ENCODE measurements at places on chromosomes 12 and 14.

- DNase-seq, result no peak
These were observed 129.2 kb downstream of the PAWR start for GRCh38 chr12:79561401-79562132.

DNA sequence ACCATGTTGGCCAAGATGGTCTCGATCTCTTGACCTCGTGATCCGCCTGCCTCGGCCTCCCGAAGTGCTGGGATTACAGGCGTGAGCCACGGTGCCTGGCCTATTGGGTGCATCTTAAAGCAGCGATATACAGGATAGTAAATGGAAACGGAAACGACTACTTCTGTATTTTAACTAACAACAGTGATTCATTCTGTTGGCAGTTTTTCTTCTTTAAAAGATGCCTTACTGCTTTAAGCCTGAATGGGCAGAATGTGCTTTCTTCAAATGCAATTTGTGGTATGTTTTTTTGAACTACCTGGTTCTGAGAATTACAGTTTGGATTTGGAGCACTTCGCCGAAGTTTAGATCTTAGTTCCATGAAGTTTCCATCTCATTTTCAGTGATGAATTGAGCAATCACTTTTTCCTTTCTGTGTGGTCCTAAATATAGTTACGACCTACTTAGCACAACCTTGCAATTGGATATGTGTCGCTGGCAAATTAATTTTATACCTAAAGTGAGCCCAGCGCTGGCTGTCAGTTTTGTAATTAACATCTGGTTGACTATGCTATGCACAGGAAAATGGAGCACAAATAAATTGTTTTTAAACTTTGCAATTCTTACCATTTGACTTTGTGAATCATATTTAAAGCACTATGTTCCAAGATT is 53.6 kb upstream of the EIF5 start:
- no peak for DNase-seq

- no peak for DNase-seq
These were observed 149.6 kb downstream of the PLXNC1 start for GRCh38 chr12:94297876-94298505.

DNA sequence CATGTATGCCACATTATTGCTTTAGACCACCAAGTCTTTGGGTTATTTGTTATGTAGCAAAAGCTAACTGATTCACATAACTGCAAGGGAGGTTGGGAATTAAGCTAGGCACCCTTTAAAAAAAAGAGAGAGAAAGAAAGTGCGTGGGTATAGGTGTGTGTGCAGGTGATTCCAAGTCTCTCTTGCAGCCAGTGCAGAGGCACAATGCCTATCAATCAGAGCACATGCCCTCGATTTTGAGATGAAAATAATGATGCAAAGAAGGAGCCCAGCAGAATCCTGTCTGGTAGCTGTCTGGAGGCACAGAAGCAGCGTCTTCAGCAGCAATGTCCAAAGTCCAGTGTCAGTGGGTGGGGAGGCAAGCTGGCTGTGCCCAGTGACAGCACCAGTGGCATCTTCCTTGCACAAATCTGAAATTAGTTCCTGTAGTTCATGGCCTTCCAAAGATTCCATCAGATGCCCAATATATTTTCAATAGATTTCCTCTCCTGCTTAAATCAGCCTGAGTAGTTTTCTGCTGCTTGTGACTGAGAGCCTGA is 62.4 kb upstream of the TBPL2 start:
- no peak for DNase-seq

DNA sequence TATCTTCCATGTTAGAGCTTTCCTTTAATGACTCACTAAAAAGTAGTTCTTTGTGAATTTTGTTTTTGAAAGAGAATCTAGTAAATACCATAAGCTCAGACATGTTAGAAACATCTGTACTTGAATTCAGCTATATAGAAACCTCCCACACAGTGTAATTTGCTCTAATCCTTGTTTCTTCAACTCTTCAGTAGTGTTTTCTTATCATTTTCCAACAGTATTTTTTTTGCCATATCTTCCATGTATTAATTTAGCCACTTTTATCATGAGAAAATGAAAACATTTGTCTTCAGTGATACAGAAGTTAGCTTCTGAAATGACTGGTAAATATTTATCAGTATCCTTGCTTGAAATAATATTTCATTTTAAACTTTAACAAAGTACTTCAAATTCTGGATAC is 73.6 kb downstream of the ARID2 start:
- DNase-seq, result no peak

DNA sequence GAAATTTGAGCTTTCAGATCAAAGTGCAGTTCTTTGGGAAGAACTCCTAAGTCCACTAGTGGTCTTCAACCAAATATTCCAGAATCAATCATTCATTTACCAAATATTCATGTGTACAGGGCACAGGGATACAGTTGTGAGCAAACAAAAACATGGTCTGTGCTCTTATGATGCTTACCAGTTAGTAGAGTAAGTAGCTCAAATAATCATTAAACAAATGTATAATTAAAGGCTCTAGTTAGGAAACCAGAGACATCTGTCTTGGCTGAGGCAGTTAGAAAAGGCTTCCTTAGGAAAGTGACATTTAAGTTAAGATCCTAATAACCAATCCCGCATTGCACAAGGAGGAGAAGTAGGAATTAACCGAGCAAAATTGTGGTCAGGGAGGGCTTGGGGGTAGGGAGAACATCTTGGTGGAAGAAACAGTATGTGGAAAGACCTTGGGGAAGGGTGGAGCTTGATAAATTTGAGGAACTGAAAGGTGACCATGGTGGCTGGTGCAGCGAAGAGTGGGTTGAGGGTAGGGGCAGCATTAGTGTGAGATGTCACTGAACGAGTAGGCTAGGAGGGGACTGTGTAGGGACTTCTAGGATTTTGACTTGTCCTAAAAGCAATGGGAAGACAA is 40.0 kb downstream of the PEBP1 start:
- no peak for DNase-seq

DNA sequence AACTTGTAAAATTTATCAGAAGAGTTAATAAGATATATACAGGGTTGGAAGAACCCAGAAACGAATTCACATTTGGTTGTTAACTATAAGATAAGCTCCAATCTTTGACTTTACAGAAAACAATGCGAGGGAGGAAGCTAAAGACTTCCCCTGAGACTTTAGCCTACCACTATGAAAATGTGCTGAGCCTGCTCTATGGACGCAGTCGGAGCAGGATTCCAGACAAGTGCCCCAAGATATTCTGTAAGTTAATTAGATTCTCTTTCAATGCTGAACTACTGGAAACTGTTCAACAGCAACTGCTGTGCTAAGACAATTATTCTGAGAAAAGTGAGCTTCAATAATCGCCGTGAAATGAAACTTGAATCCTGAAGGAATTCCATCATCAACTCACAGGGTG is 8.3 kb upstream of the LRRC10 start:
- DNase-seq, result no peak

GRCh38 chr12:11576104-11576503 is 73.4 kb upstream of the ETV6 start:
- peak; percentile 8 for DNase-seq

All from activated gamma-delta T cell treated with Interleukin-2 at 50 U/mL for 16 hours (primary cell).